Stimulated activated CD8-positive, alpha-beta memory T cell treated with anti-CD3 and anti-CD28 coated beads, Interleukin-7, amount 100 ng/mL, for 24 hours (primary cell): ENCODE measurements at places on chromosomes 12 and 14.

DNA sequence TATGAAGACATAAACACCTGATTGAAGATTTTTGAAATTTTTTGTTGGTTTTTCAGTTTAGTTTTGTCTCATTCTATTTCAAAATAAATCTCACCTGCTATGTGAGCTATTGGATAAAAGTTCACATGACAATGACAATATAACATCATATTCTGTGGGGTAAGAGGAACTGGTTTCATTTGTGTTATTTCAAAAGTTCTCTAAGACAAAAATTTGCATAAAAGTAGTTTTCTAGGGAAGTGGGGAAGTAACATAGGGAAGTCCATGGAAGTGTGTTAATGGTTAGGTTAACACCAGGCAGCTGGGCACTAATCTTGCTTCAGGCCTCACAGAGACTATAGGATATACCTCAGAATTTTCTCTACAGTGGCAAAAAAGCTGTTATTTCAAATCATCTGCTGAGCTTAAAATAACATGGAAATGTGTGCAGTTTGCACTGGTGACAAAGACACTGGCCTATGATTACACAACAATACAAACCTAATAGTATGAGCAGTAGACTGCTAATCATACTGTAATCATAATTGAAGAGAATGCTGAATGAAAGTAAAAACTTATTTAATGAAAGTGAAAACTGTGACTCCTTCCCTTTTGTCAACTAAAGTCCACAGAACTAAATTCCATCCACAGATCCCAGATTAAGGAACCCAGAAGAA is 710.6 kb upstream of the TMEM132C start:
- DNase-seq = no peak

DNA sequence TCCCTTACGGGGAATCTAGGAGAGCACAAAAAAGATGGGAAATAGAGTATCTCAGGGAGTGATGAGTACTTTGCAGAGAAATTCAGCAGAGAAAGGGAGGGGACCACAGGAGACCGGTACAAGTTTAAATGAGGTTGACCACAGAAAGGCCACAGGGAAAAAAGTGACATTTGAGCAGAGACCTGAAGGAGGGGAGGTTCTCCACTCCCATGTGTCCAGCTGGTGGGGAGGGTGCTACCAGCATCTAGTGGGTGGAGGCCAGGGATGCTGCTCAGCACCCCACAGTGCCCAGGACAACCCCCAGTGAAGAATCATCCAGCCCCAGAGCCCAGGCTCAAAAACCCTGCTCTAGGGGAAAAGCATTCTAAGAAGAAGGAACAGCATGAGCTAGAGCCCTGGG is 34.6 kb downstream of the TESC start:
- DNase-seq = no peak

GRCh38 chr14:69910871-69911270 is 31.7 kb downstream of the SMOC1 start:
- DNase-seq = no peak

DNA sequence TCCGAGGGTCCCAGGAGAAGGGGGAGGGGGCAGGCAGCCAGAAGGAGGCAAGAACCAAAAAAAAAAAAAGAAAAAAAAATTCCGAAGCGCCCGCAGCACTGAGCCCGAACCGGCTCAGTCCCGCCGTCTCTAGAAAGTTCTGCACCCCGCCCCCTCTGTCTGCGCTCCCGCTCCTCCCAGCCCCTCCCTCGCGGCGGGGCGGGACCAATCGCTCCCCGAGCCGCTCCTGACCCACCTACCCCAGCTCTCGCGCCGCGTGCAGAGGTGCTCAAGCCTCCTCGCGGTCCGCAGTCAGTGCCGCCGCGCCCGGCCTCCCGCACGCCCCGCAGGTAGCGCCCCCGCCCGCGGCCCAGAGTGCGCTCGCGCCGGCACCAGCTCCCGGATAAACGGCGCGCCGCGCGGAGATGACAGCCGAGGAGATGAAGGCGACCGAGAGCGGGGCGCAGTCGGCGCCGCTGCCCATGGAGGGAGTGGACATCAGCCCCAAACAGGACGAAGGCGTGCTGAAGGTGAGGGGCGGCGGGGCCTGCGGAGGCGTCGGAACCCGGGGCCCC is at the start of gene FKBP4:
Gene FKBP4, plus strand, starts transcription at position 235 of the 554 bp plus-strand sequence. Its CDS starts 170 bp downstream, at position 405.
- peak; percentile 76 for DNase-seq

GRCh38 chr14:20790464-20791116 is 9.5 kb downstream of the RNASE6 start:
- no peak for DNase-seq

DNA sequence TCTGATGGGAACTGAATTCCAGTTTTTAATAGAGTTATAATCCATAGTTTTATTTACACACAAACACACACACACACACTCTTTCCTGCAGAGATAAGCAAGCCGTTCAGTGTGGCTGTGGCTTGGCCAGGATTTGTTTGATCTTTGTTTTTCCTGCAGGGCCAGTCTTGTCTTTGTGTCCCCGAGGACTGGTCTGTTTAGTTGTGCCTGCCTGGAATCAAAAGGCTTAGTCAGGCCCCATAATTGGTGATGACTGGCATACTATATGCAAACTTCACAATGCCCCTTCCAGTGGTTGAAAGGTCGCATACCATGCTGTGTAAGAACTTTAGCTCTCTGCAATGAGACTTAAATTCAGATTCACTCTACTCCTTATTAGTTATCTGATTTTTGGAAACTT is 26.0 kb downstream of the WBP11 start:
- no peak for DNase-seq

DNA sequence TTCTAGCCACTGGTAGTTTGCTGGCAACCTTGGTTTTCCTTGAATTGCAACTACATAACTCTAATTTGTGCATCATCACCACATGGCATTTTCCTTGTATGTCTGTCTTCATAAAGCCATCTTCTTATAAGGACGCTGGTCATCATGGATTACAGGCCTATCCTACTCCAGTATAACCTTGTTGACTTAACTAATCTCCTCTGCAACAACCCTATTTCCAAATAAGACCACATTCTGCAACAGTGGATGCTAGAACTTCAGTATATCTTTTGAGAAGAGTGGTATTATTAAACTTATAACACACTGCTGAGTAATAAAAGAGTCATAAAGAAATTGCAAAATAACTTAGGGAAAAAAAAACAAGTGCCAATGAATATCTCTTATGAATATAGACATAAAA is 511.8 kb upstream of the FOXG1 start:
- DNase-seq = no peak

- DNase-seq = no peak
Observed at GRCh38 chr12:85448548-85449139, 168.6 kb downstream of the ALX1 start.

GRCh38 chr12:52141306-52141705 is 50.5 kb downstream of the KRT80 start:
- DNase-seq = no peak

DNA sequence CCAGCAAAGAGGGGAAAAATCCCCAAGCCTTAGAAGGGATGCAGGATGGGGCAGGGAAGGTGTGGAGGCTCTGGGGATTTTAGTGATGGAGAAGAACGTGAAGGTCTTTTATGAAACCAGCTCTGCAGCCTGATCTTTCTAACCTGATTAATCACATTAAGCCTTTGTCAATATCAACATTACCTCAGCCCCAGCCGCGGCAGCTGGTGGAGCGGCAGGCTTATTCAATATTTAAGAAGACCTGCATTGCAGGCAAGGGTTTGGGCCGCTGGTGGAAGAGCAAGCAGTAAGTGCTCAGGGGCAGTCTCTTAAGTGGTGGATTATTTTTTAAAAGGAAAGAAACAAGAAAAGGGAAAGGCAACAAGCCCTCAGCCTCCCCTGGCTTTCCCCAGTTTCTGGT is 16.6 kb downstream of the RPH3A start:
- DNase-seq = no peak

DNA sequence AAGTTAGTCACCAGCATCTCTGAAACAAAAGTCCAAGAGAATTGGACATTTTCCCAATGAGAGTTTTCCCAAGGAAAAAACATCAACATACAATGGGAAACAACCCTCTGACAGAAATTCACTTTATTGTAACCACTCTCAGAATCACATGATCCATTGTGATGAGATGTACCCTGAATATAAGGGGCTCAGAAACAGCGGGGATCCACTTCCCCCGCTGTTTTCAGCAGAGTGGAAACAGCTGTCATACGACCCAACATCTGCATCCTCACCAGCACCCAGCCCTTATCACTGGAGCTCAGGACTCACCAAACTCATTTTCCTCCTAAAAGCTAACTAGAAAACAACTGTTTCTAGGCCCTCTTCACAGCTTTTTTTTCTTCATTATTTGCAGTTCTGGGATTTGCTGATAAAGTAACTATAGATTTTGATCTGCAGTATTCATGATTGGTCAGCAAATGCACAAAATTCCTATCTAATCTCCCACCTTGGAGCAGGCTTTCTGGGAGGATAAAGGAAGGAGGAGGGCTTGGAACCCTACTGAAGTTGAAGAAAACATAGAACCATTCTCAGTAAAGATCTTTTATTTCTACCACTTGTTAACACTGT is 31.3 kb downstream of the CORO1C start:
- no peak for DNase-seq

DNA sequence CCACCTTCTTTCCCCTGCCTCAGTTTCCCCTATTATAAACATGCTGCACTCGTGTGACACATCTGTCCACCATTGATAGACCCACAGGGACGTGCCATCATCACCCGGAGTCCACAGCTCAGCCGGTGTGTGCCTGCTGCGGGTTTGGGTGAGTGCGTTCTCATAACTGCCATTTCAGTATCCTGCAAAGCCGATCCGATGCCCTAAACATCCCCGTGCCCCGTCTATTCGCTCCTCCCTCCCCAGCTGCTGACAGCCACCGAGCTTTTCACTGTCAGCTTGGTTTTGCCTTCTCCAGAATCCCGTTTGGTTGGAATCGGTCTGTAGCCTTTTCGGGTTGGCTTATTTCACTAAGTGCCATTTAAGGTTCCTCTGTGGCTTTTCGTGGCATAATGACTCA is 3.9 kb downstream of the LRCOL1 start:
- DNase-seq = no peak

DNA sequence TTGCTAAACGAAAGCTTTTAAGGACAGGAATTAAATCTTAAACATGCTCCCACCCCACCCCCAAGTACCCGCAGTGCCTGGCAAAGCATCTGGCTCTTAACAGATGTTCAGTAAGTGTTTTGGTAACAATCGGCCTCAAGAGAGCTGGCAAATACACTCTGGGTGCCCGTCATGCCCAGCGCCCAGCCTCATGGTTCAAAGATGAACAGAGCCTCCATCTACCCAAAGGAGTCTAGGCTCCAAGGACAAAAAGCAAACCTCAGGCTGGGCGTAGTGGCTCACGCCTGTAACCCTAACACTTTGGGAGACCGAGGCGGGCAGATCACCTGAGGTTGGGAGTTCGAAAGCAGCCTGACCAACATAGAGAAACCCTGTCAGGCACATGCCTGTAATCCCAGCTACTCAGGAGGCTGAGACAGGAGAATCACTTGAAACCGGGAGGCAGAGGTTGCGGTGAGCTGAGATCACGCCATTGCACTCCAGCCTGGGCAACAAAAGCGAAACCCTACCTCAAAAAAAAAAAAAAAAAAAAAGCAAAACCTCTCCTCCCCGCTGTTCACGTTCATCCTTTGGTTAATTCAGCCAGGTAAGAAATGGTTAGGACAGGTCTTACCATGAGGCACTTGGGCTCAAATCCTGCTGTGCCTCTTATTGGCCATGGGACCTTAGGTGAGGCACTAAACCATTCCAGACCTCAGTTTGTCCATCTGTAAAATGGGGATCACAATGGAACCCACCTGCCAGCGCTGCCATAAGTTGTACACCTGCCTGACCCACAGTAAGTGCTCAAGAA is 151.3 kb downstream of the BCL11B start:
- DNase-seq = no peak

DNA sequence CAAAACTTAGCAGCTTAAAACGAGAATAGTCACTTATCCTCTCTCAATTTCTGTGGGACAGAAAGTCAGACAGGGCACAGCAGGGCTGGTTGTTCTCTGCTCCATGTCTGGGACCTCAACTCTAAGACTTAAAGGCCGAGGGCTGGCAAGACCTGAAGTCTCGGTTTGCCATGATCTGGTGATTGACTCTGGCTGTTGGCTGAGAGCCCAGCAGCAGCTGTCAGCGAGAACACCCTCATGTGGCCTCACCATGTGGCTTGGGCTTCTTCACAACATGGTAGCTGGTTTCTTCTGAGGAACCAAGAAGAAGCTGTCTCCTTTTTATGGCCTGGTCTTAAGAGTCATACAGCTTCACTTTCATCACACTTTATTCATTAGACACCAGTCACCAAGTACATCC is 1.7 kb upstream of the VASH1 start:
- DNase-seq = no peak

DNA sequence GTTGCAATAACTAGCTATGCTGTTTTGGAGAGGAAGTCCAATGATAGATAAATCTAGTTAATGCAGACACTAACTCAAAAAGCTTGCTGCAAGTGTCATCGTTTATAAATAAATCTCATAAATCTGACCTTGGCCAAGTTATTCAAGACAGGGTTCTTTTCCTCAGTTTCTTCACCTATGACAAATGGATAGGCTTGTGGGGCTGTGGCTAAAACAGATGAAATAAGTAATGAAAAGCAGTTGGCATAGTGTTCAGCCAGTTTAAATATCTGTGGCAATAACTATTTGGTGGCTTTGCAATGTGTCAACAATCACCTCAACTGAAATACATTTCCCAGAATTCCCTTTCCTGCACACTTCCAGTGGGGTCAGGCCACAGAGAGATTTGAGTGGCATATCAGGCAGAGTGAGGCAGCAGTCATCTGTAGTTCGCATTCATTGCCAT is 169.9 kb downstream of the DYRK2 start:
- no peak for DNase-seq

- no peak for DNase-seq
Observed at GRCh38 chr14:71576472-71576871, 355.8 kb upstream of the RGS6 start.

DNA sequence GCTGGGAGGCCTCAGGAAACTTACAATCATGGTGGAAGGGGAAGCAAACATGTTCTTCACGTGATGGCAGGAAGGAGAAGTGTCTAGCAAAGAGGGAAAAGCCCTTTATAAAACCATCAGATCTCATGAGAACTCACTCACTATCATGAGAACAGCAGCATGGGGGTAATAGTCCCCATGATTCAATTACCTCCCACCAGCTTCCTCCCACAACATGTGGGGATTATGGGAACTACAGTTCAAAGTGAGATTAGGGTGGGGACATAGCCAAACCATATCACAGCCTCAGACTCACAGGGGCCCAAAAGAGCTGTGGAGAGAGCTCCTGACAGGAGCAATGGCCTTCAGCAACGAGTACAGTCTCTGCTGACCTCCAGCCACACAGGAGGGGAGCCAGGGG is 151.4 kb downstream of the GXYLT1 start:
- no peak for DNase-seq

- DNase-seq = no peak
Observed at GRCh38 chr14:64675312-64675711, 28.9 kb upstream of the PLEKHG3 start.

- DNase-seq = no peak
Observed at GRCh38 chr12:26197832-26198231, 2.5 kb downstream of the SSPN start.

DNA sequence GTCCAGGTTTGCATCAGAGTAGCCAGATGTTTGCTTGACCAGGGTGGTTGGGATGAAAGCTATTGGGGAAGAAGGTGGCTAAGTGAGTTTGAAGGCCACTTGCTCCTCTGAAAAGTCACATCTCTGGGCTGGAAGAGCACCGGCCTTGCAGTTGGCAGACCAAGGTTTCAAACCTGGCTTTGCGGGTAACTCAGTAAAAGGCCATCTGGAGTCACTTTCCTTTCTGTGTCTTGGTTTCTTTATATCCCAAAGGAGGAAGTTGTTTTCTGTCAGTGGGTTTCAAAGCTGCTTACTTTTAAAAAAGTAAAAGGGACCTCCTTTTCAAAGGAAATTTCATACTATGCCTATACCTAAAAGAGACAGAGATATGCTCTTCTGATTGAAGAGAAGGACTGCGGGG is 26.2 kb upstream of the CMA1 start:
- DNase-seq = no peak

GRCh38 chr14:66568220-66568619 is 60.3 kb downstream of the GPHN start:
- DNase-seq = no peak
